ENCODE measurements at places on chromosomes 7 and 10.
A peak's percentile ranks its signal among the peaks of the same experiment; 100 is the strongest.

GRCh38 chr10:36236931-36237330, 594.8 kb upstream of the FZD8 start:
- DNase-seq, result no peak

DNA sequence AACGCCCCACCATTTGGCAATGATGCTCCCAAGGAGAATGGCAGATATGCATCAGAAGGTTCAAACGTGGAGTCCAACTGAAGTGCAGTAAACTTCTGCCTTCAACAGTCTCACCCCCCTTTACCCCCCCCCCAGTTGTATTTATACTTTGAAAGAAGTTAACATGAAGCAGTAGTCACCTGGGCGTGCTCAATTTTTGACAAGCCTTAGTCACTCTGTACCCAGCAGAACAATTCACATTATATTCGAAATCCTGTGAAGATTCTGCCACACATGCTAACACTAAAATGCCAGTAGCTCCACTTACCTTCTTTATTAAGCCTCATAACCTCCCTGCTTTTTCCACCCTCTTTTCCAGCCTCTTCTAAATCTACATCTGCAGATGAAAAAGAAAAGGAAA, 894 bp downstream of the ATXN7L1 start:
- DNase-seq, result no peak

DNA sequence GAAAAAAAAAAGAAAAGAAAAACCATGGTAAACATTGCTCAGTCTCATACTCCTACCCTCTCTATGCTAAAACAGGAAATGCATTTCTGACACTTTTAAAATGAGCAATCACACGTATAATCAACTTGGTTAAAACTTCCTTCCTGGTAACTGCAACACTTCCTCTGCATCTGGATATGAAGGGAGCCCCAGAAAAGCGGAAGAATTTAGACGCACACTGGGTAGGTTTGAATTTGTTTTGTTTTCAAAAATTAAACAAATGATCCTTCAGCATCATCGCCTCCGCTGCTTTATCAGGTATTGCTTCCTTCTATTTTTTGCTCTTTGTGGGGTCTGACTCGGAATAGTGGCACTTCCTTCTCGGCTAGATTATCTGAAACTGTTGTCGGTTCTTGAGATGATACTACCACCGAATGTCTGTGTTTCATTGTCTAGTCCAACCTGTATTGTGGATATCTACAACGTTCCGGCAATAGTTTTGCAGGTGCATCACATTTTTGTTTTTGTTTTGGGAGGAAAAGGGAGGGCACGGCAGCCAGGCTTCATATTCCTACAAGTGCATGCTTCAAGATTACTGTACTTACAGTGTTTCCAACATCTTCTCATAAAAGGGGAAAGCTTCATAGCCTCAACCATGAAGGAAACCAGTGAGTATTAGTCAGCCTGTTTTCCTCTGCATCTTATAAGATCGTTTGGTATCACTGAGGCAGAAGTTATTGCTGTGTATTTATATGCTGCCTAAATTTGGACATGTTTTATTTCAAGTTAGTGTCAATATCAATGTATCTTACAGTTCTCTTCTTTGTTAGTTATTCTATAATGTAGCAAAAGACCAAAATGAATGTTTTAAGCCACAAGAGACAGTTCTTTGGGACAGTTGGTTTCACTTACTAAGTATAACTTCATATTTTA, at the start of gene PIK3CG:
PIK3CG (plus strand) TSS at position 153 of the 912 bp plus-strand sequence. CDS start 2,280 bp downstream, outside the sequence.
- DNase-seq, result no peak

- DNase-seq, result no peak
These were observed 5.7 kb upstream of the AP5Z1 start for GRCh38 chr7:4769761-4770160.

GRCh38 chr10:88120599-88121333, 257.3 kb downstream of the PTEN start:
- DNase-seq, result no peak

- no peak for DNase-seq
These were observed 79.4 kb downstream of the TRRAP start for GRCh38 chr7:98957766-98958165.

DNA sequence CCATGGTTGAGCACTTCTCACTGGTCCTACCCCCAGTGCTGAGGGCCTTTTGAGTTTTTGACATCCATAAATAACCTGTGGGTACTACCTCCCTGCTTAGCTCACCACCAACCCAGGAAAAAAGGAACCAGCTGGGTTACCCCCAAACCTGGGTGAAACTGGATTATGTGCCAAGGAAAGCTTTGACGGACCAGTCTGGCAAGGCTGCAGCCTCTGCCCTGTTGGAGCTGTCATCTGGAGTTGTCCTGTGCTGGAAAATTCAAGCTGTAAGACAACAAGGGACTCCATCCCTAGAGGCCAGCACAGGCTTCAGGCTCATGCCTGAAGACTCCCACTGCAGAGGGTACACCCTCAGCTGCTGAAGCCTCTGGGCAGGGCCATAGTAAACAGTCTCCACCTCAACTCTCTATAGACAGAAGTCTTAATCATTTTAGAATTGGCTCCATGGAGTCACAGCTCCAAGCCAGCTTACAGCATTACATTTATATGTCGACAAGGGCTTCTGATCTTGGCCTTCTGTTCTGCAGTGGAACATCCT, 115.5 kb upstream of the AFAP1L2 start:
- no peak for DNase-seq

- no peak for DNase-seq
These were observed 62.2 kb downstream of the CASD1 start for GRCh38 chr7:94571816-94572215.

DNA sequence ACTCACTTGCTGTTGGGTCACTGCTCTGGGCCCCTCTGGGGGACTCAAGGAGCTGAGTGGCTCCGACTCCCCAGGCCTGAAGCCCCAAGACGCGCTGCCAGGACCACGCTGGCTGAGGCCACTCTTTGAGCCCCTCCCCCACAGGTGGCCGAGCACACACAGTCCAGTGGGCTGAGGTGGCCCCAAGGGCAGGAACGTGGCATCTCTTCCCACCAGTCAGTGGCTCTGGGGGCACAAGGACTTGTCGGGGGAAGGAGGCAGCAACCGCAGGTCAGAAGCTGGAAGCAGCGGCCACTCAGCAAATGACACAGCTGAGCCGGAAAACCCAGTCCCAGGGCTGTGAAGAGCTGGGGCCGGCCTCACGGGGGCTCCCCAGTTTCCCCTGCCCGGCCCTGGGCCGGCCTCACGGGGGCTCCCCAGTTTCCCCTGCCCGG, 24.1 kb downstream of the GRIFIN start:
- DNase-seq, result peak; percentile 25

- peak; percentile 4 for DNase-seq
These were observed 761 bp downstream of the KCTD7 start for GRCh38 chr7:66629222-66630062.

GRCh38 chr10:96500519-96500918, 13.2 kb downstream of the TLL2 start:
- DNase-seq, result no peak

GRCh38 chr7:114889646-114890285, 32.1 kb upstream of the MDFIC start:
- no peak for DNase-seq

DNA sequence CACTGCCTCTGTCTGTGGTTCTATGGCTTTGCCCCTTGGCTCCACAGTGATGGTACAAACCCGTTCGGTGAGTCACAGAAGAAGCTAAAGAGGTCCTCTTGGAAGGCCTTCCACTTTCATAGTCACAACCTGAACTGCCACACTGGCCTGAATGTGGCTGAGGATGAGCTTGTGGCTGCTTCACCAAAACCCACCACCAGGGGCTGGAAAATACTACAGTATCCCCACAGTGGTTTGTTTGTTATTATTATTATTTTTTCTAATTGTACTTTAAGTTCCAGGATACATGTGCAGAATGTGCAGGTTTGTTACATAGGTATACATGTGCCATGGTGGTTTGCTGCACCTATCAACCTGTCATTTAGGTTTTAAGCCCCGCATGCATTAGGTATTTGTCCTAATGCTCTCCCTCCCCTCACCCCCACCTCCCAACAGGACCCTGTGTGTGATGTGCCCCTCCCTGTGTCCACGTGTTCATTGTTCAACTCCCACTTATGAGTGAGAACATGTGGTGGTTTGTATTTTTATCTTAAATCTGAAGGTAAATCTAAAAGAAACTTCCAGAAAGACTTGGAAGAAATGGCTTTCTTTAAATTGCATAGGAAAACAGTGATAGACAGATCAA, 160.8 kb upstream of the NPSR1 start:
- DNase-seq, result no peak

- DNase-seq, result no peak
These were observed 597.5 kb upstream of the PFKP start for GRCh38 chr10:2469802-2470201.

DNA sequence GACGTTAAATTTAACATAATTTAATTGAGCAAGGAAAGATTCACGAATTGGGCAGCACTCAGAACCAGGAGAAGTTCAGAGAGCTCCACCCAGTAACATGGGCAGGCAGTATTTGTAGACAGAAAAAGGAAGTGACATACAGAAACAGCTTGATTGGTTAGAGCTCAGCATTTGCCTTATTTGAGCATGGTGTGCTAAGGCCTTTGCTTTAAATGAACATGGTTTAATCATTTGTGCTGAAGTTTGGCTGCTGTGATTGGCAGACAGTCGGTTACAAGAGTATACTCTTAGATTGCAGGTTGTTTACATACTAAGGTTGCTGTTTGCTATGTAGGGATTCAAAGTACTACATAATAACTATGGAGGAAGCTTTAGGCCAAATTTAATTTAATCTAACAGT, 199.2 kb downstream of the MALRD1 start:
- DNase-seq, result no peak

DNA sequence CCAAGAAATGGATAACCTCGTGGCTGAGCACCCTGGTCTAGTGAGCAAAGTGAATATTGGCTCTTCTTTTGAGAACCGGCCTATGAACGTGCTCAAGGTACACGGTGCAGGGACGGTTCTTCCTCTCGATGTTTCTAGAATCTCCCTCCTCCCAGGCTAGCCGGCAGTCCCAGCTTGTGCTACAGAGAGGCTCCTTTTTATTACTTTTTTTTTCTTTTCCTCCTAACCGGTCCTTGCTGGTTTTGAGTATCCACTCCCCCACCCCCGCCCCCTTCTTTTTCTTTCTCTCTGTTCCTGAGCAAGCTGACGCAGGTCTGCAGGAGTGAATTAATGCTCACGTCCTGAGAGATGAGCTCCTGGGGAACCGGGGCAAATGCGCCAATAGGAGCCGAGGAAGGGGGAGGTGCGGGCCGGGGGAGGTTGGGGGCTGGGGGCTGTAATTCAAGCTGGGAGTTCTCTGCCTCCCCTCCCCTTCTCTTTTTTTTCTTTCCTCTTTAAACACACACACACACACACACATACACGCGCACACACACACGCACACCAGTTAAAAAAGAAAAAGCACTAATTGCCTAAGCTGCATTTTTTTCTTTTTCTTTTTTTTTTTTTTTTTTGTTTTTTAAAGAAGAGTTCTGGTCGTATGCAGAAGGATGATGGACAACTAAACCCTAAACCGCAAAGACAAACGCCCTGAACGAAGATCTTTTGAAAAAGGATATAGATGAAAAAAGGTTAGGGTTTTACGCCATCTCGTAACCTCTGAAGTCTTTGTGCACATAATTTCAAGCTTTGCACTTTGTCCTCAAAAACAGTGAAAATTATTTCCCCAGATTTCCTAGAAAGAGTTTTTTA, 6.6 kb downstream of the CPA2 start:
- DNase-seq, result no peak

- no peak for DNase-seq
These were observed 195.6 kb downstream of the SUGCT start for GRCh38 chr7:40330408-40330807.

GRCh38 chr10:90274721-90275468, 573.5 kb downstream of the KIF20B start:
- DNase-seq, result no peak

GRCh38 chr7:92623544-92623943, 33.4 kb upstream of the FAM133B start:
- DNase-seq, result no peak

DNA sequence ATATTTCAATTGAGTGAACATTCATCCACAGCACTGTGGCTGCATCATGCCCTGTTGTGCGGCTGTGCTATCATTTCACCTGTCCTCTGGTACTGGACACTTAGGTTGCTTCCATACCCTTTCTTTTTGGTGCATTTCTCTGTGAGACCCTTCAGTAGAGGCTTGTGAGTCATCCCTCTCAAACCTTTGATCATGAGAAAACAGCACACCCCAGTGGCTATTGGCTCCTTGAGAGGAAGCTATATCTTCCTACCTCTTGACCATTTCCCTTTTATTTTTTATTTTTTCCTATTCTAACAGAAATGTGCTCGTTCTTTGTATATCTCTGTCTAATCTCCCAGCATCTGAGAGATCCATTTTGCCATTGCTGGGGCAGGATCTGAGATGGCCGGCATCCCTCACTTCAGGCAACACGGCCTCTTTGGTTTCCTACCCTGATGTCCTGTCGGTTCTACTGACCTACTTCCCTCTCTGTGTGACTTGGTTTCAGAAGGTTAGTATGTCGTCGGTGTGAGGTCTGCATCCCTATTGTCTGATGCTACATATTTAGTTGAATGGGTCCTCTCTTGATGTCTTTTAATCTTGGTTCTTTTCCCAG, 23.8 kb upstream of the PIK3AP1 start:
- no peak for DNase-seq

GRCh38 chr10:110730345-110731050, 86.4 kb downstream of the RBM20 start:
- DNase-seq, result no peak

GRCh38 chr7:93043385-93043985, 74.3 kb downstream of the SAMD9 start:
- no peak for DNase-seq

DNA sequence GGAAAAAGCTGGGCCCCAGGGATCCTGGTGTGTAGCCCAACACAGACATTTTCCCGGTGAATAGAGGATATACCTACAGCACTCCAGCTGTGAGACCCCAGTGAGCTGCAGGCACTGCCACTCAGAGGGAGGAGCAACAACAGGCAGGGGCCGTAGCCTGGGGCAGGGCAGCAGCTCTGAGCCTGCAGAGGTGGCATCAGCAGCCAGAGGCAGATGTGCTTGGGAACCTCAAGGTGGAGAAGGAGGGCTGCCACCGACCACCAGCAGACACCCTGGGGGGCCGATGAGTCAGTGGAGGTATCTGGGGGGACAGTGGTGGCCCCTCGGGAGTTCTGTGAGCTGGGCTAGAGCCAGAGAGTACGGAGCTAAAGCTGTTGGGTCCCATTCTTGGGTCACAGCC, 110.2 kb upstream of the GDF10 start:
- no peak for DNase-seq

DNA sequence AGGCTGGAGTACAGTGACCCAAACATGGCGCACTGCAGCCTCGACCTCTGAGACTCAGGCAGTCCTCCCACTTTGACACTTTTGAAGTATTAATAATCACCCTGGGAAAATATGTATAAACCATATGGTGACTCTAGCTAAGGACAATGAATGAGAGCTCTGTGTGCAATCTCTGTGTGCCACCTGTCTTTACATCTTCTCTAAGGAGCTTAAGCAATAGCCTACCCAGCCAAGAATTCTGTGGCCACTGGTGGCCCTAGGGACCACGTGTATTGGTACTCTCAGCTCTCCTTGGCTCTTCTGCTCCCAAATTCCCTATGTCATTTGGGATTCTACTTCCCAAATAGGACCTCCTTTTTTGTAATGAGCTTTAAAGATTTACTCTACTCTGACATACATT, 23.7 kb downstream of the FGF8 start:
- no peak for DNase-seq
